RWPE2 (cell line): ENCODE measurements at places on chromosomes 12 and 14.

- H3K4me3 ChIP-seq, result no peak overlapping the region
- DNase-seq, result no peak
- H3K27ac ChIP-seq, result no peak overlapping the region
- no peaks in the 10 kb centered on the region for H3K27me3 ChIP-seq
- no peaks in the 10 kb centered on the region for H3K36me3 ChIP-seq
- H3K4me1 ChIP-seq, result no peaks in the 10 kb centered on the region
Measured at GRCh38 chr12:108939594-108939993, 59.7 kb downstream of the DAO start.

- H3K4me3 ChIP-seq, result peak overlapping the region; percentile 44
- H3K27me3 ChIP-seq, result no peaks in the 10 kb centered on the region
- no peak for DNase-seq
- H3K4me1 ChIP-seq, result peaks cover 57% of the 10 kb centered on the region
- peaks cover 17% of the 10 kb centered on the region for H3K36me3 ChIP-seq
Measured at GRCh38 chr12:53050426-53051057, 677 bp downstream of the TNS2 start.

DNA sequence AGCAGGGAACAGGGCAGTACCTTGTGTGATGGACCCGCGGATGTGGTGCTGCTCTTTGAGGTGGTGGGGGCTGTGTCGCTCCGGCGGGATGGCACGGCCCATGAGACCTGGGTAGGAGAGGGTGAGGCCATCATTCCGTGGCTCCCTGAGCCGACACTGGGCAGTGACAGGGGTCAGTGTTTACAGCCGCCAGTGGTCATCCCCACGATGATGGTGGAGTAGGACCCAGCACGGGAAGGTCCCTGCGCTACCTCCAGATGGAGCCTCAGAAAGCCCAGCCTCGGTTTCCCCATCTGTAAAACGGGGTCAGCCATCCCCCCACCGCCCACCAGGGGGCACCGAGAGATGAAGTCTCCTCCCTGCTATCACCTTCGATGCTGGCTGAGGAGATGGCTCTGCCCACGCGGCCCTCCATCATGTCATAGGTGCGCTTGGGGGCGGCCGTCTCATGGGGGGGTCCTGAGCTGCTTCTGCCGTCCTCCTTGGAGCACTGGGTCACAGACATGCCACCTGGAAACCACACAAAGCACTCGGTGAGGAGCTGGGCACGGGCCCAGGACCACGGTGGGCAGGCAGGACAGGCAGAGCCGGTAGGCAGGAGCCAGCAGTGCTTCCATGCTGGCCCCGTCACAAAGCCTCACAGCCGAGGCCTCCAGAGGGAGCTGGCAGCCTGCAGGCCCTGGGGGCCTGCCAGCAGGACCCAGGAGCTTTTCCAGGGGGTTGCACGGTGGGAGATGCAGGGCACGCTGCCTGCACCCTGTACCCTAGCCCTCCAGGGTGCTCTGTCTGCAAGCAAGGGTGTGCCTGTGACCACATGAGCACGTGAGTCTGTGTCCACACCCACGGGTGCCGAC lies 53.1 kb downstream of the RFLNA start:
- no peak for DNase-seq
- no peak overlapping the region for H3K4me3 ChIP-seq
- H3K36me3 ChIP-seq, result peaks cover 100% of the 10 kb centered on the region
- no peaks in the 10 kb centered on the region for H3K27me3 ChIP-seq
- H3K27ac ChIP-seq, result no peak overlapping the region

GRCh38 chr12:50103767-50104321 lies at the start of gene GPD1:
Gene GPD1, plus strand, starts transcription at chr12:50104008. Its CDS starts 43 bp downstream, at chr12:50104051.
- DNase-seq, result no peak
- H3K36me3 ChIP-seq, result peaks cover 23% of the 10 kb centered on the region
- H3K4me1 ChIP-seq, result no peaks in the 10 kb centered on the region
- no peak within 1 kb of the TSS for H3K27ac ChIP-seq
- no peaks in the 10 kb centered on the region for H3K27me3 ChIP-seq

DNA sequence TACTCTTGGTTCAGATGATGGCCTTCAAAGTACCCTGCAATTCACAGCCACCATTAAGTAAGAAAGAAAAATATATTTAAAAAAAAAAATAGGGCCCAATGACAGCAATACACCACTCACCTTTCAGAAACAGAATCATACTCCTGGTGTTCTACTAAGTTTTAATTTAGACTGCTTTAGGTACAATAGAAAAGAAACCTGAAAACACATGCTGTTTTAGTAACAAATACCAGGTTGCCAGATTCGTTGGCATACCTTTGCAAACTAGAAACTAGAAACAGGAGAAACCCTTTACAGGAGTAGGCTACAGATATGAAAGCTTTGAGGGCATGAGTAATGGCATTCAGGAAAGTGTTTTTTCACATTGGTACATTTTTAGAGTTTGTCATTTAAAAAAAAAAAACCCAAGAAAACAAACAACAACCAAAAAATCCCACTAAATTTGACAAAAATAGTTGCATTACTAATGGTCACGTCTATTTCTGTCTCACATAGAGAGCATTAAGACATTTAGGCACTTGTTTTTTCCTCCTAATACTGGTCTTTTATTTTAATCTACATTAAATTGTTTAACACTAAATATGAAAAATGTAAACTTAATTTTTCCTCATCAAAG lies 4.0 kb downstream of the SIX1 start:
- no peaks in the 10 kb centered on the region for H3K4me1 ChIP-seq
- DNase-seq, result no peak
- H3K27ac ChIP-seq, result no peak overlapping the region
- H3K27me3 ChIP-seq, result no peaks in the 10 kb centered on the region
- H3K36me3 ChIP-seq, result peaks cover 14% of the 10 kb centered on the region
- H3K4me3 ChIP-seq, result no peak overlapping the region

DNA sequence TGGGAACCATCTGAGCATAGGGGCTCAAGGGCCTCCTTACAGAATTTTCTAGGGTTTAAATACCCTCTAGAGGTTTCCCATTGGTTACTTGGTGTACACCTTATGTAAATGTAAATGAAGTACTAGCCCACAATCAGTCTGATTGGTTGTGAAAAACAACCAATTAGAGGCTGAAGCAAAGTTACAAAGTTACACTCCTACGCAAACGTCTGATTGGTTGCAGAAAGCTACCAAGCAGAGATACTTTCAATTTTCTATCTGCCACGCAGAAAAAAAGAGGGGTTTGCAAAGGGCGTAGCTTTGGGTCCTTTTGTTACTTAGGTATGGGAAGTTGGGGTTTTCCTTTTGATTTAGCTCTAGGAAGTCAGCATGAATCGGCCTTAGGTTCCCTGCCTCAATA lies 1.8 kb upstream of the TMEM19 start:
- DNase-seq, result no peak
- H3K4me3 ChIP-seq, result no peak overlapping the region
- H3K36me3 ChIP-seq, result no peaks in the 10 kb centered on the region
- H3K4me1 ChIP-seq, result peaks cover 16% of the 10 kb centered on the region
- no peak overlapping the region for H3K27ac ChIP-seq
- H3K27me3 ChIP-seq, result no peaks in the 10 kb centered on the region

DNA sequence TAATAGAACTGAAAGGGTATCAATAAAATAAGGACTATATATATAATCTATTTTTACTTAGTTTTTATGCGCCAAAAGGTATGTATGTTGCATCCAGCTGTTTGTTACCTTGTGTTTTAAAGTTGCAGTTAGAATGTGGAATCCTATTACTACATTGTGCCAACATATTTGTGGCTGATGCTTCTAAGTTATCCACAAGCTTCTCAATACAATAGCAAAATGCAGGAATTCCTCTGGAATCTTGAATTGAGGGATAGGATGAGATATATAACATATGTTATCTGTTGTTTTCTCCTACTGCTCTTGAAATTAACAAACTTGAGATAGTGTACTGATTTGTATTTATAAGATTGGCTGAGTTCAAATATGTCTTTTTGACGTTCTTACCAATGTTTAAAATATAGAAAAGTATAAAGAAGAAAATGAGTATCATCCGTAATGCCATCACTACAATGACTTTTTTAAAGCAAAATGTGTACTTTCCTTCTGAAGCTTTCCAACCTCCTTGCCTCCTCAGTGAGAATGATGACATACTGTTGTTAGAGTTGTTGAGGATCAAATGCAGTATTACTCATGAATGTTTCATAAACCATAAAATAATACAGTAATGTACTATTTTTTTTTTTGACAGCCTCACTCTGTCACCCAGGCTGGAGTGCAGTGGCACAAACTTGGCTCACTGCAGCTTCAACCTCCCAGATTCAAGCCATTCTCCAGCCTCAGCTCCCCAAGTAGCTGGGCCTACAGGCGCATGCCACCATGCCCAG lies 6.6 kb downstream of the RAP1B start:
- H3K4me1 ChIP-seq, result peaks cover 45% of the 10 kb centered on the region
- peaks cover 42% of the 10 kb centered on the region for H3K36me3 ChIP-seq
- peak overlapping the region; percentile 8 for H3K27ac ChIP-seq
- H3K4me3 ChIP-seq, result no peak overlapping the region
- no peaks in the 10 kb centered on the region for H3K27me3 ChIP-seq
- DNase-seq, result no peak

DNA sequence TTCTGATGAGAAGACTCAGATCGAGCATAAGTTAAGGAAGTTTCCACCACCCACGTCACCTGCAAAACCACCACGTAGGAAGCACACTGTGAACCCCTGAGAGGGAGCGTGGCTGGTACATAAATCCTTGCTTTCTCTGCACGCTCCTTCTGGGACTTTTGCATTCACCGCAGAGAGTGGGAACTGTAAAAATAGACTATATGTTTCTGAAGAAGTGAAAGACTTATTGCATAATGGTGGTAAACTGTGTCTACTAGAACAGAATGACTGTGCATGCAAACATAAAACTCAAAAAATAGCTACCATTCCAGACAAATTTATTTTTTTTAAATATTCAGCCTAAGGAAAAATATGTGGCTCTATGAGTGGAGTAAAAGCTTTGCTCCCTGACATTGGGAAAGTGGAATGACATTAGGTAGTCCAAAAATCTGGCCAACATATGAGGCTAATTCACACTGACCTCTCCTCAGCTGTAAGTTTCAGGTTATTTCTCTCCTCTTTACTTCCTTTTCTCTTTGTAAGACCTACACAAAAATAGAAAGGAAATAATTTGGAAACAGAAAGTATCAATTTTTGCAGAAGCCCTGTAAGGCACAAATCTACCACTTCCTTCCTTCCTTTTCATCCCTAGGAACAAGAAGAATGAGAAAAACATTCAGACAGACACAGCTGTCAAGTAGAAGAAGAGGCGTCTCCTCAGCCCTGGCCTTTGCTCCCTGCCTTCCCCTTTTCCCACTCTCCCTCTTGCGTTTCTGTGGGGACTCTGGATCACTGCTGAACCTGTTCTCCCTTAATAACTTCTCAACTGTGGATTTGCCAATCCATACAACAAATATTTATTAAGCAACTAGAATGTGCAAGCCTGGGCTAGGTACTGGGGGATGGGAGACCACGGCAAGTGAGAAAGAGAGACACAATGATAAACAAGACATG lies 264.3 kb upstream of the FOXN3 start:
- DNase-seq, result no peak
- no peaks in the 10 kb centered on the region for H3K36me3 ChIP-seq
- no peak overlapping the region for H3K27ac ChIP-seq
- no peak overlapping the region for H3K4me3 ChIP-seq
- H3K4me1 ChIP-seq, result no peaks in the 10 kb centered on the region

GRCh38 chr12:119060847-119061796 lies 79.8 kb downstream of the SRRM4 start:
- no peaks in the 10 kb centered on the region for H3K36me3 ChIP-seq
- no peaks in the 10 kb centered on the region for H3K4me1 ChIP-seq
- H3K27ac ChIP-seq, result no peak overlapping the region
- no peak overlapping the region for H3K4me3 ChIP-seq

DNA sequence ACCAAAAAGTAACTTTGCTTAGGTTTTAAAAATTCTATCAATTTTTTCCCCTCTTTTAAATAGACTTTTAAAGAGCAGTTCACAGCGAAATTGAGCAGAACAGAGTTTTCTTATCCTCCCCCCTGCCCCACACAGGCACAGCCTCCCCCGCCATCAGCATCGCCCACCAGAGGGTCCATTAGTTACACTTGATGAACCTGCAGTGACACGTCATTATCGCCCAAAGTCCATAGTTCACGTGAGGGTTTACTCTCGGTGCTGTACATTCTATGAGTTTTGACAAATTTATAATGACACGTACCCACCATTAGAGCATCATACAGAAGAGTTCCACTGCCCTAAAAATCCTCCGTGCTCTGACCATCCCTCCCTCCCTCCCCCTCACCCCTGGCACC lies 58.4 kb downstream of the FZD10 start:
- no peak overlapping the region for H3K4me3 ChIP-seq
- no peaks in the 10 kb centered on the region for H3K36me3 ChIP-seq
- no peak overlapping the region for H3K27ac ChIP-seq
- H3K4me1 ChIP-seq, result peaks cover 1% of the 10 kb centered on the region
- no peak for DNase-seq

GRCh38 chr12:74370608-74371216 lies 166.9 kb upstream of the ATXN7L3B start:
- H3K27me3 ChIP-seq, result no peaks in the 10 kb centered on the region
- H3K36me3 ChIP-seq, result no peaks in the 10 kb centered on the region
- H3K27ac ChIP-seq, result no peak overlapping the region
- no peak for DNase-seq
- no peak overlapping the region for H3K4me3 ChIP-seq

GRCh38 chr12:126069549-126070165 lies 1004.4 kb downstream of the AACS start:
- H3K36me3 ChIP-seq, result no peaks in the 10 kb centered on the region
- H3K27me3 ChIP-seq, result no peaks in the 10 kb centered on the region
- H3K4me1 ChIP-seq, result no peaks in the 10 kb centered on the region
- no peak overlapping the region for H3K4me3 ChIP-seq
- H3K27ac ChIP-seq, result no peak overlapping the region

- no peaks in the 10 kb centered on the region for H3K36me3 ChIP-seq
- peaks cover 16% of the 10 kb centered on the region for H3K4me1 ChIP-seq
Measured at GRCh38 chr12:6120796-6121473, 3.5 kb downstream of the VWF start.

GRCh38 chr12:109020796-109021380 lies at the start of gene SVOP:
Gene SVOP, minus strand, starts transcription at chr12:109021068. Its CDS starts 200 bp downstream, at chr12:109020868.
- H3K27ac ChIP-seq, result no peak within 1 kb of the TSS
- no peaks in the 10 kb centered on the region for H3K4me1 ChIP-seq
- H3K4me3 ChIP-seq, result no peak within 1 kb of the TSS

DNA sequence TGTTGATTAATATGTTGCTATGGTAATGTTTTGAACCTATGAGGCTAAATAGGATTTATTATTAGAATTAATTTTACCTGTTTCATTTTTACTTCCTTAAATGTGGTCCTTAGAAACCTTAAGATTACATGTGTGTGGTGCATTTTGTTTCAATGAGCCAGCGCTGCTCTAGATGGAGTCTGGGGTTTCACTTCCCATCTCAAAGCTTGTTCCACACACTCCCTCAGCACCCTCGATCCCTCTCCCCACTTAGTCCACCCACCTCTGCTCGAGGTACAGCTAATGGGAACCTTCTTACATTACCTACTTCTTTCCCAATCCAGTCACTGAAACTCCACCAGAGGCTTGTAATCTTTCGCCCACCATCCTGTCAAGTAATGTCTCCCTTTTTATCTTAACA lies 205.2 kb downstream of the PAX9 start:
- no peaks in the 10 kb centered on the region for H3K27me3 ChIP-seq
- no peaks in the 10 kb centered on the region for H3K36me3 ChIP-seq
- no peaks in the 10 kb centered on the region for H3K4me1 ChIP-seq

DNA sequence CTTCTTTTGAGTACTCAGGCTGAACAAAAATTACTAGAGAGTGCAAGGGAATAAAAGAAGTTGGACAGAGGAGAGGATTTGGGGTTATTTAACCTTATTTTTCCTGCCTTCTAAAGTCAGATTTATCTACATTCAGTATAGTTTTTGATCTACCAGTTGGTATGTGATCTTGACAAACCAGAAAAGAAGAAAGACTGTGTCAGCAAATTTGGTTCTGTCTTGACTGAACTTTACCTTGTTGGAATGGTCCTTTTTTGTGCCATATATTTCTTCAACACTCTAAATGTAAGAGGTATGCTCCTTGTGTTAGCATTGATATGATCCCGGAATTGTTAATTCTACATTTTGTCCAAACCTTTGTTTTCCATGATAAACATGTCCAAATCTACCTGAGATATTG lies 47.7 kb upstream of the ADAMTS20 start:
- peaks cover 6% of the 10 kb centered on the region for H3K27me3 ChIP-seq
- H3K4me1 ChIP-seq, result no peaks in the 10 kb centered on the region
- no peak overlapping the region for H3K27ac ChIP-seq
- no peak for DNase-seq
